H4 (cell line): ENCODE measurements at places on chromosomes 5 and 9.

GRCh38 chr5:72314571-72315172, 5.4 kb downstream of the MRPS27 start:
- DNase-seq, result peak; percentile 78

- no peak for DNase-seq
Observed at GRCh38 chr5:170482511-170482910, 21.3 kb upstream of the KCNIP1 start.

- no peak for DNase-seq
Observed at GRCh38 chr5:38370358-38371100, 112.2 kb downstream of the EGFLAM start.

- DNase-seq, result no peak
Observed at GRCh38 chr5:68999181-68999580, 94.6 kb upstream of the SLC30A5 start.

GRCh38 chr5:50445296-50445949, 4.3 kb upstream of the EMB start:
- no peak for DNase-seq
